ENCODE measurements at places on chromosomes 6 and 20.

- DNase-seq, result no peak
Measured at GRCh38 chr6:37794825-37795224, 24.7 kb upstream of the ZFAND3 start.

- no peak for DNase-seq
Measured at GRCh38 chr6:106452628-106453027, 92.1 kb downstream of the CRYBG1 start.

- no peak for DNase-seq
Measured at GRCh38 chr6:3616565-3617176, 134.8 kb downstream of the PXDC1 start.

DNA sequence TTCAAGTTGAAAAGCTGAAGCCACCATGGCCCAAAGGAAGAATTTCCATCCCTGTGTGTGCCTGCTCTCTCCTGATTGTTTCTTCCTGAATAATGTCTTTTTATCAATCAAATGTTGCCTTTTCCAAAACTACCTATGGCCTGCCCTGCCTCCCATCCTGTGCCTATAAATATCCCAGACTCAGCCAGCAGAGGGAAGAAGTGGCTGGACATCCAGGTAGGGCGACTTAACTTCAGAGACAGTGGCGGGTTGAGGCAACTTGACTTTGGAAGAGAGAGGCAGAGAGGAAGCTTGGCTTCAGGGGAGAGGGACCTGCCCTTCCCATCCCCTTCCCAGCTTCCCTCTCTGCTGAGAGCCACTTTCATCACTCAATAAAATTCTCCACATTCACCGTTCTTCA is 133.0 kb downstream of the LCA5 start:
- no peak for DNase-seq

- no peak for DNase-seq
Measured at GRCh38 chr20:34561661-34562060, 3.1 kb downstream of the MAP1LC3A start.

GRCh38 chr6:41934278-41935192 is 7.1 kb downstream of the CCND3 start:
- DNase-seq, result no peak

- DNase-seq, result no peak
Measured at GRCh38 chr20:3190681-3191111, 13.8 kb downstream of the DDRGK1 start.

- no peak for DNase-seq
Measured at GRCh38 chr6:3406362-3406821, 50.5 kb downstream of the SLC22A23 start.

- no peak for DNase-seq
Measured at GRCh38 chr20:50346374-50347283, 156.0 kb downstream of the CEBPB start.

- DNase-seq, result no peak
Measured at GRCh38 chr20:13307562-13308163, 86.6 kb downstream of the ISM1 start.

- peak; percentile 89 for DNase-seq
Measured at GRCh38 chr6:111804627-111805235, 68.5 kb downstream of the FYN start.

DNA sequence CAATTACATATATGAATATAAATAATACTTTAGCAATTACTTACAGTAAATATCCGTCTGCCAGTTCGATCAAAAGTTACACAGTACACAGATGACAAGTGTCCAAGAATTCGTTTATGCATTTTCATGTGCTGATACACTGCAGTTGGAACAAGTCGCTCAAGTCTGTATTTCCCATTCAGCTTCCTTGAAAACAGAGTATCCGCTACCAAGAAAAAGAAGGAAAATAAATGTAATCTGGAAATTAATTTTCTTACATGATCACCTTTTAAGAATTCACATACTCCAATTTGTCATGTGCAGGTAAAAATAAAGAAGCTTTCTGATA is 35.3 kb downstream of the PHIP start:
- no peak for DNase-seq

- no peak for DNase-seq
Measured at GRCh38 chr20:2162823-2163166, 61.2 kb downstream of the STK35 start.

DNA sequence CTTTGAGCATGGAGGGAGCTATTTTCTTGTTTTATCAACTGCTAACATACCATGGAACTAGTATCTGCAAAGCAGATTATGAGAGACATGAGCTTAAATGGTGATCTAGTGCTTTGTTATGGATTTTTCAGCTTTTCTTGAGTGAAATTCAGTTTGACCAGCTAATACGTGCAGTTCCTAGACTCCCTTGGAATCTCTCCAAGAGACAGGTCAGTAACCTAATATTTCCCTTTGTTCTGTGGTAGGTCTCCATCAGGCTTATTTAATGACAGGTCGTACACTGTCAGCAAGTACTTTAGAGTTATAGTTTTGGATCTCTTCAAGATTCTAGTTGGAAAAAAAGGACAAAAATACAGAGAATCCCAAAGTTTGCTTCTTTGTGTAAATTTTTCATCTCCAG is 43.9 kb downstream of the HDAC2 start:
- DNase-seq, result no peak

- DNase-seq, result no peak
Measured at GRCh38 chr6:33861722-33862121, 57.9 kb upstream of the MLN start.

DNA sequence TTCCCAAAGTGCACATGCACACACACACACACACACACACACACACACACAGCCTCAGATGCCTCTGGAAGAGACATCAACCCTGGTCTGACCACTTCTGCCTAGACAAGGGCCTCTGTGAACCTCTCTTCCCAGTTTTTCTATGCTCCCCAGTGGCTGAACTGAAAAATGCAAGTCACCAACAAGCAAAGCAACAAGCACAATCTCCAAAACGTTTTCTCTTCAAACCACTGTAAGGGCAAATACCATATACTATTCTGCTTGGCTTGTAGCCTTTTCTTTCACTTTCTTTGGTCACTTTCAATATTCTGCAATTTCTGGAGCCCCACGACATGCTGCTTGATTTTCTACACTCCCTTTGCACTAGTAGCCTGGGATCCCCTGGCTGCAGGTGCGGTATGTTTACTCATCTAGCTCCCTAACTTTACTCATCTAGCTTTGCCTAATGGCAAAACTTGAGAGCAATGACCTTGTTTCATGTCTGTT is 121.4 kb upstream of the DST start:
- no peak for DNase-seq

DNA sequence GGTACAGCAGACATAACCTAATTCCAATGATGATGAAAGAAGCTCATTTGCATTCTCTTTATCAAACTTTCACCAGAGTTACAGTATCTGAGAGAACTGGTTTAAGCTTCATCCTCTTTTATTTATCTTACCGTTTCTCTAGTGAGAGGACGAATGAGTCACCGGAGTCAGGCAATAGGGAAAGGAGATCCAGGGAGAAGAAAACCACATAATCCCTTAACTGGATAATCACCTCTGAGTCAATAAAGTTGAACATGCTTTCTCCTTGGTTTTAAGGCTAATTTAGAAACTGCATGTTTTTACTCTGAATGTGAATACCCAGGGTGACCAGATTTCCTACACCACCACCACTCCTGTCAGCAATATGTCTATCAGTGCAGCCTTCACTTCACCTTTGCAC is 313.7 kb upstream of the TBX18 start:
- peak; percentile 92 for DNase-seq

DNA sequence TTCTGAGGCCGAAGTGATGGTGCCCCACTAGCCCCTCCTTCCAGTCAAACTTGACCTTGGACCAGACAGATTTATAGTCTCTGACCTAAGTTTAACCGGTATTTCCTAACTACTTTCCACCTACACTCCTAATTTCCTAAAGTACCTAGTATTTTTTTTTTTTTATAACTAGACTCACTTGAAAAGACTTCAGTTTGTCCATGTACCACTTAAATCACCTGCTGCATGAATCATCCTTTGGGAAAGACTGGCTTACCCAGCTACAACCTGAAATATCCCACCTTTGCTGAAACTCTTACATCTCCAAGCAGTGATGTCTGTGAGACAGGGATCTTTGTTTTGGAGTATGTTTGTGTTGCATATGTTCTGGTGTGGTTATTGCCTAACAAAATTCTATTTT is 71.1 kb downstream of the ZDHHC14 start:
- DNase-seq, result no peak

GRCh38 chr20:63769891-63770474 is 30.4 kb downstream of the SLC2A4RG start:
- DNase-seq, result no peak

DNA sequence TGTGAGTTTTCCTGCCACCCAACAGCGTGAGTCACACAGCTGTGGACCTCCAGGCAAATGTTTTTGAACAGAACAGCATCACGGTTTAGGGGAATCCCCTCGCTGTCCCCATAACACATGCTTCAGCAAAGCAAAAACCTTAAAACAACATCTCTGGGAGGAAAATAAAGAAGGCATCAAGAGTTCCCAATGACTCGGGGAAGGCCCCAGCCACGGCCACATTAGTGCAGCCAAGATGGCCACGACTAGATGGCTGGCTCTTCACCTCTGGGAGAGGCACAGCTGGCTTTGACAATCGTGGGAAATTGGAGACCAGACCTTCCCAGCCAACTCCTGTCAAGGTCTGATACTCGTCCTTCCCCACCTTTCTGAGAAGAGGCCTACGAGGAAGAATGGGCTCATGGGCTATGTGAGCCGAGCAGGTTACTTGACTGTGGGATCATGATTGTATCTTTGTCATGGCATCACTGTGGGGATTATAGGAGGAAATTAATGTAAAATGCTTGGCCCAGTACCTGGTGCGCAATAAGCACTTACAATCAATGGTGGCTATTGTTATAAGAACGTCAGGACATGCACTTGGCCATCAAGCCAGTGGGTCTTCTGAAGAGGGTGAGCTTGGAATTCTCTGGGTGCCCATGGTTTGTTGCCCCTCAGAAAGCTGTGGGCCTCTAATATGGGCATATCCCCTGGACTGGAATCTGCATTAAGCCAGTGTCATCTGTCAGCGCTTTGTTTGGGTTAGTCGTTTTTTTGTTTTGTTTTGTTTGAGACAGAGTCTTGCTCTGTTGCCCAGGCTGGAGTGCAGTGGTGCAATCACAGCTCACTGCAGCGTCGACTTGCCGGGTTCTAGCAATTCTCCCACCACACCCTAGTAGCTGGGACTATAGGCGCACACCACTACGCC is 43.6 kb downstream of the FGD2 start:
- peak; percentile 54 for DNase-seq

- no peak for DNase-seq
Measured at GRCh38 chr6:134979142-134979541, 29.2 kb upstream of the ALDH8A1 start.

- DNase-seq, result no peak
Measured at GRCh38 chr6:31247813-31248212, 24.1 kb downstream of the HLA-C start.

- no peak for DNase-seq
Measured at GRCh38 chr6:162704001-162704400, 23.6 kb downstream of the PRKN start.

GRCh38 chr6:36804563-36804962 is 34.7 kb downstream of the CPNE5 start:
- no peak for DNase-seq

- DNase-seq, result no peak
Measured at GRCh38 chr6:33018904-33019303, 9.5 kb upstream of the HLA-DOA start.

DNA sequence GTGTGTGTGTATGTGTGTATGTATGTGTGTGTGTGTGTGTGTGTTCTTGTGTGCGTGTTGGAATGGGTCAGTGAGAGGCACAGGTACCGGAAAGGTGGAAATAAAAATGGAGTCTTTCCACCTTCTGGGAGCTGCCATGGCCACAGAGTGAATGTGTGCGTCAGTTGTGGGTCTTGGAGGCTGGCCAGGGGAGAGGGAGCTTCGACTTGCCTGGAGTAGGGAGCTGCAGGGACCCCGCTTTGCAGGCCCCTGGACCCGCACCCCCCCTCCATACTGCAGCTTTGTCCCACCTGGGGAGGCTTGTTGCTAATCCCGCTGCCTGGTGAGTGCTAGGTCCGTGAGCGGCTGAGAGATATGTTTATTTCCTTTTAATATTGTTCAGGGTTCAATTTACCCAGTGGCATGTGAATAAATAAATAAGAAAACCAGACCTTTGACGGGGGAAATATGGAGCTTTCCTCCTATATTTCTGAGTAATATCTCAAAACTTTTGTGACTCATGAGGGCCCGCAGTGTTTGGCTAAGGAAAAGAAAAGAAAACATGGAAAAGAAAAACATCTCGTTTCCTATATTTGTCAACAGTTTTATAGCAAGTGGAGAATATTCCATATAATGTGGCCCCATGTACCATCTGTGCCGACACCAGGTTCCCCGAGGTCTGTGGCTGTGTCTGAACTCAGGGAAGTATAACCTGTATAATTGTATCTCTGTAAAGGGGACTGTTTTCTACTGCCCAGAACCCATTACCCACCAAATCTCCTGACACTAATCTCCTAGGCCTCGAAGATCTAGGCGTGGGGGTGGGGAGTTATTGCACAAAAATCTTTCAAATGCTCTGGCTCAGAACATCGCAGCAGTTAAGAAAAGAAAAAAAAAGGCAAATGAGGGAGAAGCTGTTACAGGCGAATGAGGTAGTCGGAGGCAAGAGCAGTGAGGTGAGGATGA is 24.6 kb upstream of the CCDC167 start:
- DNase-seq, result no peak

- DNase-seq, result no peak
Measured at GRCh38 chr20:14009208-14009607, 13.9 kb downstream of the MACROD2 start.

GRCh38 chr6:126107475-126108166 is 121.3 kb downstream of the TRMT11 start:
- DNase-seq, result no peak

- DNase-seq, result no peak
Measured at GRCh38 chr20:25571817-25572216, 13.5 kb downstream of the NINL start.

GRCh38 chr6:150231525-150231850 is 88.6 kb downstream of the PPP1R14C start:
- no peak for DNase-seq

GRCh38 chr20:58478141-58478805 is 36.9 kb downstream of the APCDD1L start:
- DNase-seq, result no peak

DNA sequence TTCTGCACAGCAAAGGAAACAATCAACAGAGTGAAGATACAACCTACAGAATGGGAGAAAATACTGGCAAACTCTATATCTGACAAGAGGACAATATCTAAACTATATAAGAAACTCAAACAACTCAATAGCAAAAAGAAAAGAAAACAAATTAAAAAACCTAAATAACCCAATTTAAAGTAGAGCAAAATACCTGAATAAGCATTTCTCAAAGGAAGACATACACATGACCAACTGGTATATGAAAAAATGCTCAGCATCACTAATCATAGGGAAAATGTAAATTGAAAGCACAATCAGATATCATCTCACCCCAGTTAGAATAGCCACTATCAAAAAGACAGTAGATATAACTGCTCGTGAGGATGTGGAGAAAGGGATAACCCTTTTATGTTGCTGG is 87.8 kb upstream of the FOXA2 start:
- DNase-seq, result no peak

GRCh38 chr6:140653506-140653905 is 1279.1 kb upstream of the CITED2 start:
- no peak for DNase-seq

- no peak for DNase-seq
Measured at GRCh38 chr6:48135323-48136084, 24.5 kb upstream of the PTCHD4 start.

GRCh38 chr6:53795340-53795701 is 516 bp downstream of the LRRC1 start:
- no peak for DNase-seq

- no peak for DNase-seq
Measured at GRCh38 chr6:39488255-39488879, 165.9 kb upstream of the KCNK16 start.
